ENCODE measurements at places on chromosomes 4 and X.

DNA sequence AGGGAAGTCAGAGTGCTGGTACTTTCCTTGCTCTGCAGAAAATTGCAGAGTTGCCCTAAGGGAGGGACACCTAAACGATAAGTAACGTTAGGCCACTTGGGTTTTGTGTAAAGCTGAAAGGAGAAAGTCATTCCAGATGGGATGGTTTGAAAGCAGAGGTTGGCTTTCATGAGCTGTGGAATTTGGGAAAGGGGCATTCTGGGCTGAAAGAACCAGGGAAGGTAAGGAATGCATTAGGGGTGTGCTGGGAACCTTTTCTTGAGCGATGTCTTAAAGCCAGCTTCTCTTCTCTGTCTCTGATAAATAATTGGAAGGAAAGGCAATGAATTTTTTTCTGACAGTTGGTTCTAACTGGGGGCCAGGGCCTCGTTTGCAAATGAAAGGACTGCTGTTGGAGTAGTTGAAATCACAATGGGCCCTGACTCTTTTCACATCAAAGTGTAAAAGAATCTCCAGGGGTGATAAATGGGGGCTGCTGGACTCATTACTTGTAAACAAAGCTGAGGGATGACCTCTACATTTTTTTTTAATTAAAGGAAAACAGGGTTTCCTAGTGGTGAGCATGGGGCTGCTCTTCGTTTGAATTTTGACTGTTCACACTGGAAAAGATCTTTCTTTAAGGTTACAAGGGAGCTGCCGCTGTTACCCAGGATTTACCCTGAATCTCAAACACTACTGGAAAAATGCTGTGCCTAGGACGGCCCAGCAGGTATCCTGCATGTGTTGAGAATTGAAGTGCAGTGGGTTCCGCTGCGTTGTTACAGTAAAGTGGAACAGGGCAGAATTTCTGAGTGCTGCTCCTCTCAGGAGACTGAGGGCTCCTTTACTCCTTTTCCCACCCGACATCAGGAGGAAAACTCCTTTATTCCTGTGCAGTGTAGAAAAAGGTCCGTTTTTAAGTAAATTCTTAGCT lies 25.0 kb downstream of the AFF1 start:
- DNase-seq, result no peak

DNA sequence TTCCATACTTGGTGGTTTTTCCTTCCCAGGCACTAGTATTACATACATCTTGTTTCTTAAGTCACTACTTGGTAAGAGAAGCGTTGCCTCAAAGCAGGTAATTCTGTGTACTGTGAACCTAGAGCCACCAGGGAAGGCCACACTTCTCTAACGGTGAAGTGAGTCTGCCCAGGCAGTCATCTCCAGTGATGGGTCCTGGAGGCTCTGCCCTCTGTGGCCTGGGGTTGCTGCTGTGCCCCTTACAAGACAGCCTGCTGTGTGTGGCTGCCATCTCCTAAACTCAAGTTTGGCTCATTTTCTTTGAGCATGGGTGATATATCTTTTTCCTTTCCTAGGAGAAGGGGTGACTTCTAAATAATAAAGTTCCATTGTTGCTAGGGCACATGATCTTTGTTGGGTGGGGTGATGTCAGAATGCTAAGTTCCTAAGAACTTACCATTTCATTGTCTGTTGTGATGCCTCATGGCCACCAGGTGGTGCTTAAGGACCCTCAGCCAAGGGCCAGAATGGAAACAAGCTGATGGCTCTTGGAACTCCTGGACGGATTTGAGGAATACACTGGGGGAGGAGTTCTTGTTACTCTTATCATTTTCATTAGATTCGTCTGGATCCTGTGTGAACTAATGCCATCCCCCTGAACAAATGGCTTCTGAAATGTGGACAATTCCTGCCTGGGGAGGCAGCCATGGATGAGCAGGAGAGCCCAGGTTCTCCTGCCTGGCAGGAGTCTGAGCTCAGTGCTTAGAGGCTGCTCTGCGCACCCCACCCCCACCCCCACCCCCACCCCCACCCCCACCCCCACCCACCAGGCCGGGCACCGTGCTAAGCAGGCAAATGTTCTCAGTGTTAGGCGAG lies 41.1 kb upstream of the WDR1 start:
- peak; percentile 44 for DNase-seq

GRCh38 chr4:148653681-148654080 lies 211.5 kb upstream of the NR3C2 start:
- no peak for DNase-seq

GRCh38 chrX:123322536-123322935 lies 138.5 kb downstream of the GRIA3 start:
- DNase-seq, result no peak

- DNase-seq, result no peak
Observed at GRCh38 chr4:55633903-55634302, 2.2 kb downstream of the NMU start.

- no peak for DNase-seq
Observed at GRCh38 chr4:184162596-184162995, 55.1 kb downstream of the ENPP6 start.

DNA sequence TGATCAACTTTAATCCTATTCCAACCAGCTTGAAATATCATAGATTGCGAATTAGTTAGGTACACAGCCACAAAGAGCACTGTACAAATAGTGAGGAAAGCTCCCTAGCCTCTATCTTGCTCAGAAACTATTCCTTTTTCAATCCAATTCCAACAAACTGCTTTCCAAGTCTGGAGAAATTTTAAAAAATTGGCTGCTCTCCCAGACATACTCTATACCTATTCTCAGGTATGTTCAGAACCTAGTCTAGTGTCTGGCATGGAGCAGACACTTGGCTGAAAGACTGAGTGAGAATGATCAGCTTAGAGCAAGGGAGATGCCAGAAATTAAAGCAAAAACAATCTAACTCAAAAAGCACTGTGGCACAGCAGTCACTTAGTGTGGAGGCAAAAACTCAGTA lies 105.9 kb downstream of the SLC10A7 start:
- DNase-seq, result no peak

- DNase-seq, result no peak
Observed at GRCh38 chr4:38230121-38230801, 270.1 kb downstream of the PTTG2 start.

DNA sequence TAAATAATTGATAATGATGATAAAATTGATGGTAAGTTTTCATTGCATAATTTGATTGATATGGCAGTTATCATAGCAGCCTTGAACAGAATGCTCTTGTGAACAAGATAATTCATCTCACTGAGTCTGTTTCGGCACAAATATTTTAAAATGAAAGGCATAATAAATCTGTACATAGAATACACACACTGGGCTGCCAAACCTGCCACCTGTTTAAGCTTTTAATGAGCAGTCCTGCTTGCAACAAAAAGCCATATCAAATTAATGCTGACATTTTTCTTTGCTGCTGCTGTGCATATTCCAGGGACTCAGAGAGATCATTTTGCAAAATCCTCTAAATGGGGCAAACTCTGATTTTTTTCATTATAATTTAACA lies 201.1 kb downstream of the ARHGAP24 start:
- no peak for DNase-seq

DNA sequence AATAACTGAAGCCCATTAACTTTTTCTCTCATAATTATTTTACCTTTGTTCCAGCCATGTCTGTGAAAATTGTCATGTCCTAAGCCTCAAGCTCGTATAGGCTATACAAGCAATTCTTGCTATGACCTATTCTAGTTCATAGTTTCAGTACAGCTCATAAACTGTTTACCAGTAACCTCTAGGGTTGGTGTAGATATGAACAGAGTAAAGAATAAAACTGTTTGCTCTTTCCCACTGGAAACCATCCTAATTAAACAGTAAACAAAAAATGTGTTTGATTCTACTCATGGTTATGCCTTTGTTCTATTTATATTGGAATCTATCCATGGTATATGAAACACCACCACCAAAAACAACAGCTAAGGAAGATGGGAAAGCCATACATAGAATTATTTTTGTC lies 1444.0 kb upstream of the PCDH7 start:
- no peak for DNase-seq

DNA sequence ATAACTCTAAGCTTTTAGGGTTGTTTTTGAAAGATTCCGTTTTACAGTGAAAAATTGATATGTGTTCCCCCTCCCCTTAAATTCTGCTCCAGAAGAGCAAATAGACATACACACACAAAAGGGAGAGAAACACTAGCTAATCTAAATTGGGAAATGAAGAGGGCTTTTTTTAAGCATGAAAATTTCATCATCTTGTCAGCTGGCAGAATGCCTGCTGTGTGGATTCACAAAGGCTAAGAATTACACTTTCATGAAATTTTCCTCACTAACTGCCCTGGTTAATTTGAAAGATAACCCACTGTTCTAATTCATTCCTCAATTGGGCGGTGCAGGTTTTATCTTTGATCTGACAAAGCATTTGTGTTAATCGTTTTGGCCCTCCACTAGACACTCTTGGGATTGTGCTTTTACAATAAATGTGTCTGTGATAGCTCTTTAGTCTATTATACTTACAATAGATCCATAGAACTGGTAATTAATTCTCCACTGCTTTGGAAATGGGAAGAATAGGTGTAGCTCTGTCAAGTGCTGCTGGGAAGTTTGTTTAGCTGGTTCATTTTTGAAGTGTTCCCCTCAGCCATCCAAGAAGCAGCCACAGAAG lies 152.9 kb downstream of the POLA1 start:
- no peak for DNase-seq

- no peak for DNase-seq
Observed at GRCh38 chr4:99818661-99819060, 2.0 kb downstream of the DAPP1 start.

GRCh38 chr4:107956011-107956410 lies 24.7 kb downstream of the CYP2U1 start:
- DNase-seq, result no peak

DNA sequence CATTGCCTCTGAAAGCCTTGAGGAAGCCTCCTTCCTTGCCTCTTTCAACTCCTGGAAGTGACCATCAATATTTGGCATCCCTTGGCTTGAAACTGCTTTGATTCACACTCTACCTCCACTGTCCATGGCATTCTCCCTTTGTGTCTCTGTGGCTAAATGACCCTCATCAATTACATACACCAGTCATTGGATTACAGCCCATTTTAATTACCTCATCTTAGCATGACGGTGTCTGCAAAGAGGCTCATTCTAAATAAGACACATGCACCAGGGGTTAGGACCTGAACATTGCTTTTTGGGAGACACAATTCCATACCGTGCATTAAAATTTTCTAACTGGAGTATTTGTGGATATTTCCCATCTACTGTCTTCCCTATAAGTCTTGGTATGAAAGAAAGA lies 60.7 kb upstream of the FAM9A start:
- no peak for DNase-seq

DNA sequence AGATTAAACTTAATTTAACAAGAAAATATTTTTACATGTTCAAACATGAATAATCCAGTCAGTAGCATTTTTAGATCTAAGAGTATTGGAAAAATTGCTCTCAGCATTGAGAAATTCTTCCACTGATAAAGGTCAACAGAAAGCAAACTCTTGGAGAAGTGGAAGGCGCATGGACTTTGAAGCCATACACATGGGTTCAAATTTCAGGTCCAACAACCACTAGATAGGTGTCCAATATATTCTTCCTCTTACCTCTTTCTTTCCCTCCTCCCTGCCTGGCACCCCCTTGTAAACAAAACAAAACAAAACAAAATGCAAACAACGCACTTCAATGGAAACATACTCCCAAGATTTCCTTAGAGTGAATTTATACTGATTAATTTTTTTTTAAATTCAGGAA lies 28.4 kb upstream of the PRSS48 start:
- no peak for DNase-seq

GRCh38 chrX:41670112-41670511 lies 18.7 kb upstream of the GPR34 start:
- no peak for DNase-seq

DNA sequence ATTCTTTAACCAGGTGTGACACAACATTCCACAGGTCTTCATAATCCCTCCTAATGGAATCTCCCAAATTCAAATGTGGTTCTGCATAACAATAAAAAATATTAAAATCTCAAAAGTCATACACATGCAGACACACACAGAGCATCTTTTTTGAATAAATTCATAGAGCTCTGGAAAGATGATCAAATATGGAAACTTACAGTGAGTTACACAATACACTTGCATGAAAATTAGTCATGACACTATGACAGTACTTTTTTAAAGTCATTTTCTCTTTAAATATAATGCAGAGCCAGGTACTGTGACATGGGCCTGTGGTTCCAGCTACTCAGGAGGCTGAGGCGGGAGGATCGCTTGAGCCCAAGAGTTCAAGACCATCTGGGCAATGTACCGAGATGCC lies 38.9 kb downstream of the DDX60L start:
- DNase-seq, result no peak

DNA sequence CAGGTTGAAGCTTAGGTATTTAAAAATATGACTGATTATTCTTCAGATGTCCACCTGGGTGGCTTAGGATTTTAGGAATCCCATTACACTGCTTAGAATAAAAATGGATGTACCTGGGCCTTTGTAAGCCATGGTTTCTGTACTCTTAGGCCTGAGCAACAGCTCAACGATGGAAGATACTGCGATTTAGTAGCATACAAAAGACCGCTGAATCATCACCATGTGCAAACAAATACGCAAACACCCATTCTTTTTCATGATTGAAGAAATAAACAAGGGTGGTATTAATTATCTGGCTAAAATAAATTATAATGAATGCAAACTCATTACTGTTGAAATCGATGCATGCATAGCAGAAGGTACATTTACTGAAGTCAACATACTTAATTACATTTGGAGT lies 188.9 kb downstream of the ZNF330 start:
- no peak for DNase-seq

DNA sequence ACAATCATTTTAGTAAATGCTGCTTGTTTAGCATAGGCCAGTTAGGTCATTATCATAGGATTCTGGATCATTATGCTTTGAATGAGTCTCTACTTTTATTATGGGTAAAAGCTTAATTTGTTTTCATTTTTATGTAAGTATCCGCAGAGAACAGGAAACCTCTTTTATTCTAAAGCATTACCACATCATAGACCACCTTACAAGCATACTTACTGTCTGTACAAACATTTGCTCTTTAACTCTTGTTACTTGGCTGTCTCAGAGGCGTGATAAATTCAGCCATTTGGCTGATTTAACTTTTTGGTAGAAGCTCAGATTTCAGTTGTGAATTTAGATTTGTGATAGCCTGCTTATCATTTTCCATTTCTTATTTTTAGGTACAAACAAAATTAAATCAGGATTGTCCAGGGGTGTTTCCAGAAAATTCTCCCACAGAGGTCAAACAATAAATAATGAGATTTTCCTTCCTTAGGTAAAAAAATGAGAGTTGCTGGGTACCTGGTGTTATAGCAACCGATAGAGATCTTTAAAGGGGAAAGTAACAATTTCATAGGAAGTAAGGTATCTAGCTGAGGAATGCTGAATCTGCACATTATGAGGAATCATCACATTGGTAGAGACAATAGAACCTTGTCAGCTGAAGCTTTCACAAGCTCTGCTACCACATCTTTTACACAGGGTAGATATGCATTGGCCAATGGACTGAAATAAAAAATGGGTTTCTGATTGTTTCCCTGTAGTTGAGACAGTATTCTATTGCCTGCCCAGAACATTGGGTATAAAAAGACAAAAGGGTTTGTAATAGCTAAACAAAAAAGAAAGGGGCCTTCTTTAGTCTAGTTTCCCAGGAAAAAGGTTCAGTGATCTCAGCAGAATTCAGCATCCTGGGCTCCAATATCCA lies 62.5 kb downstream of the NDNF start:
- DNase-seq, result no peak

GRCh38 chr4:142406917-142407501 lies 439.1 kb downstream of the INPP4B start:
- no peak for DNase-seq

- no peak for DNase-seq
Observed at GRCh38 chr4:54661169-54661568, 3.4 kb downstream of the KIT start.

GRCh38 chr4:5371415-5372190 lies 320.3 kb downstream of the STK32B start:
- DNase-seq, result no peak

GRCh38 chr4:23006756-23007155 lies 314.0 kb downstream of the GBA3 start:
- DNase-seq, result no peak
